Suppressor macrophage (primary cell): ENCODE measurements at places on chromosomes 3 and 15.
A peak's percentile ranks its signal among the peaks of the same experiment; 100 is the strongest.

DNA sequence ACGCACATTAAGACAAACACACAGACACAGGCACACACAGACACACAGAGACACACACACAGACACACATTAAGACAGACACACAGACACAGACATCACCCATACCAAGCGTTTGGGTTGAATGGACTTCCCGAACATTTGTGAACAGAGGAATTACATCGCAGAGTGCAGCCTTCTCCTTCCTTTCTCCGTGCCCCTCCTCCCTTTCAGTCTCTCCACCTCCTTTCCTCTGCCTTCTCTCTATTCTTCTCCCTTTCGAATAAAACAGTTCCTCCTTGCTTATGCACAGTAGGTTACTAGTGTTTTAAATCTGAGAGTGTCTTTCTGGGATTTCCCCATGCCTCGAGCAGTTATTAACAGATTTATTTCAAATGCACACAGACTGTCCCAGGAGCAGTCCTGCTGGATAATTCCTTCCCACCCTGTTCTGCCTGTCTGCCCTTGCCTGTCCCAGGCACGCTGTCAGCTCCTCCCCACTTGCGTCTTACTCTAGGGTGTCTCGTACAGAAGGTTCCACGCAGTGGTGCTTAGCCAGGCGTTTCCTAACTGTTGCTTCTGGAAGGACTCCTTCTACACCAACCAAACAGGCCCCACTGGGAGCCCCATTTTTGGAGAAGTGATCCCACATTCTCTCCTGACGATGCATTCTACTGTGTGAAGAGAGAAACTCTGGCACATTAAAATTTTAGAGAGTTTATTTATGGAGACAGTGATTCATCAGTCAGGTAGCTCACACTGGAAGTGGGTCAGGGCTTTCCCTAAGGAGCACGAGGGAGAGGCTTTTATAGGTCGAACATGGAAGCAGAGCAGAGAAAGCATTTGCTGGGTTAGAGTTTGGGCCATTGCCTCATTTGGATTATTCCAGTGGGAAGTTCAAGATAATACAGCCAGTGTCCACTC is 163.8 kb downstream of the SV2B start:
- DNase-seq: peak; percentile 89

GRCh38 chr3:23665741-23666140 is 140.0 kb upstream of the UBE2E1 start:
- no peak for DNase-seq

- DNase-seq: no peak
Observed at GRCh38 chr3:12907729-12908128, 66.4 kb upstream of the RPL32 start.

- no peak for DNase-seq
Observed at GRCh38 chr3:149579838-149580542, 77.8 kb downstream of the WWTR1 start.

GRCh38 chr3:48596157-48596556 is 1.0 kb upstream of the COL7A1 start:
- no peak for DNase-seq

- DNase-seq: peak; percentile 57
Observed at GRCh38 chr3:135125171-135125801, 330.2 kb downstream of the EPHB1 start.

DNA sequence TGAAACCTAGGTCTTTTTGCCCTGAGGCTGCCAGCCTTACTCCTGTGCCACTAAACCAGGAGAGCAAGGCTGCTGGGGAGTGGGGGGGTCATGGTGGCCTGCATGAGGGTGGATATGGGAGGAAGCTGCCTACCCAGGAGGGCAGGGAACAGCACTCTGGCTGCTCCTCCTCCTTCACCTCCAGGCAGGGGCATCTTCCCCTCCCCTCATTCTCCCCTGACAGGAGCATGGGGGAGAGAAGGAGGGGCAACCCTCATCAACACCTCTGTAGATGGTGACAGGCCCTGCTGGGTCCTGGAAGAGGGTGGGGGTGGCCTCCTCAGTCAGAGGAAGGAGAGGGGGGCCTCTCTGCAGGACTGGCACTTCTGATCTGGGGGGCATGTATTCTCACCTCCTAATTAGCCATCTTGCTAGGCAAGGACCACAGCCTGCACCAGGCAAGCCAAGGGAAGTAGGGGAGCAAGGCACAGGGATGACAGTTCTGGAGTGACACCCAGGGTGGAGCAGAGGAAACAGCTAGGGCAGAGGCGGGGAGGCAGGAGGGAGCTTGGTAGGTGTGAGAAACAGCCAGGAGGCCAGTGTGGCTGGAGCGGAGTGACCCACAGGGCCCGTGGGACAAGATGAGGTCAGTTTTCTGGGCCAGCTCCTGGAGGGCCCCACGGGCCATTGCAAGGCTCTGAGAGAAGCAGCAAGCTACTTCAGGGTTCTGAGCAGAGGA is 4.9 kb downstream of the CCDC33 start:
- DNase-seq: no peak

DNA sequence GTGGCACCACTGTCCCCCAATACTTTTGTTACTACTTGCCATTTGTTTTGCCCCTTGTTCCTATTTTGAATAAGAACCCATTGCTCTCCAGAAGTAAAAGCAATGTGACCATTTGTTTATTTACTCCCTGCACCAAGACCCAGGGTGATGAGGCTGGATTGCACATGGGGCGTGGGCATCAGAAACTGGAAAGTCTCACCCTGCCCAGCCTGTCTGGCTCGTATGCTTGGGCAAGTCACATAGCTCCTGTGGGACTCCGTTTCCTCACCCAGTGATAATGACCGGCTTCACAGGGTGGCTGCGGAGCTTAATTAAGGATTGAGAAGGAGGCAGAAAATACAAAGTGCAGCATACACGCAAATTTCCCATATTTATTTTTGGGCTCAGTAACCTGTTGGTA is 167.7 kb upstream of the ICE2 start:
- no peak for DNase-seq

- DNase-seq: no peak
Observed at GRCh38 chr15:70247281-70247680, 149.6 kb upstream of the TLE3 start.

- peak; percentile 18 for DNase-seq
Observed at GRCh38 chr3:190728574-190729246, 133.8 kb downstream of the GMNC start.

DNA sequence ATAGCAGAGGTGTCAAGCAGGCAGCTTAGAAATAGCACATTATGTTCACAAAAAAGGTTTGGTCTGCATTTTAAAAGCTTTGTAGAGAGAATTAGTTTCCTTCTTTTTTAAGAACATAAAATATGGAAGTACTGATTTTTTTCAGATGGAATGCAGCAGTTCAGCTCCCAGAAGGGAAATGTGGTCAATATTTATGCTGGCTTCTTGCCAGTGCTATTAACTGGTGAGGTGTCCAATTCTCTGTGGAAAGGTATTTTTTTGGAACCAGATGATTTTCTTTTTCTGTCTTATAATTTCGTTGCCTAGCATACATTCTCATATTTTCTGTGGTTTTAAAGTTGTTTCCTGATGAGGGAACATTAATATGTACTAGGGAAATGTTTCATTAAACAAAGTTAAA is 211.4 kb upstream of the ZNF385D start:
- no peak for DNase-seq

DNA sequence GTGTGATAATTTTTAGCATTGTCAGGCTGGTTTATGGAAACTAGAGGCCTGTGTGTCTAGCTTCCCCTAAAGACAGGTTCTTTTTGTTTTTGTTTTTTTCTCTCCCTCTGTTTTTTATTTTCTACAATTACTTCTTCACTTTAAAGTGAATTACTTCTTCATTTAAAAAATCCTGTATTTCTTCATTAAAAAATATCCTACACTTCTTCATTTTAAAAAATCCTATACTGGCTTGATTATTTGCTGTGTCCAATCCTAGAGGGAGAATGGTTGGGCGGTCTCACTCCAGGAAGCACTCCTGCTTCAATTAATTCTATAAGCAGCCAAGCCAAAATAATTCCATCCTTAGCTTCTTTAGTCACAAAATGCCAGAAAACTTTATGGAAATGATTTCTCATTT is 11.8 kb downstream of the ATG7 start:
- DNase-seq: no peak

DNA sequence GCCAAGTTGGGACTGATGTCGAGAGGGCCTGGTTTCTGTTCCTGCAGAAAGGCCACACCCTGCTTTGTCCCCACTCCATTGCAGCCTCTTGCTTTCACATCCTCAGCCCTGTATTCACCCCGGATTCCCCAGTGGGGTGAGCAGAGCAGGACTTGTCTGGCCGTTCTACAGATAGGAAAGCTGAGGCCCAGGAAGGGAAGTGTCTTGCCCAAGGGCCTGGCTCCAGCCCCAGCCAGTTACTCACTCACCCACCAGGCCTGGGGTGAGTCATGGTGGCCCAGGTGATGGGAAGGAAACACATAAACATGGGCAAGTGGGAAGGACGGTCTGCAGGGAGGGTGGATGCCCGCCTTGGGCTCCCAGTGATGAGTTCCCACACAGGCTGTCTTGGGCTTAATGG is 6.1 kb upstream of the DUSP7 start:
- DNase-seq: peak; percentile 84

- DNase-seq: no peak
Observed at GRCh38 chr15:95901271-95901670, 429.2 kb upstream of the NR2F2 start.

DNA sequence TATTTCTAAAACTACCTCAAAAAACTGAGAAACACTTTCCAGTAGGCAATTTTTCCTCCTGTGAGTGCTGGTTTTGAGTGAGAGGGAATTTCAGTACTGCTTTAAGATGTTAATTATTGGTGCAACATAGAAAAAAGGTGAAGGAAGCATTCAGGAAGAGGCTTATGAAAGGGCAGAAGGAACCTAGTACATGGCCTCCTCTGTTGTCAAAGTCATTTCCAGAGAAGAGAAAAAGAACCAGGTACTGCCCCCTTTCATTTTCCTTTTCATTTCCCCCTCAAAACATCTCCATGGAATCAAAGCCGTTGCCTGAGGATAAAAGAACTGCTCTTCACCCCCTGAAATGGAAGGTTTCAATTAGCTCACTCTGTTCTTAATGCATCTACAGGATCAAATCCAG is 19.8 kb downstream of the RARRES1 start:
- DNase-seq: no peak

DNA sequence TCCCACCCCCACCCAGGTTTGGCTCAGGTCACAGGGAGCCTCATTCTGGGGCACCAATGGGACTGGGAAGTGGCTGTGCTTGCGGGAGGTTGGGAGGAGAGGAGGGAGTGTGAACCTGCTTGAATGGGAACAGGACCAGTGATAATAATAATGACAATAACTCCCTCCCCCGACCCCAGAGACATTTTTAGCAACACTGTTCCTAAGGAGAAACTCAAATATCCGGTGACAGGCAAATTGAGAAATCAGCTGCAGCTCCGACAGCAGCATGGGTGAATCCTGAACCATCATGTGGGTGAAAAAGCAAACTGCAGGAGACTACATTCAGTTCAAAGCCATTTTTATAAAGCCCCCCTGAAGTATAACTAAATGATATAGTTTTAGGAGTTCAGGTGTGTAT is 11.6 kb upstream of the RPL29 start:
- DNase-seq: no peak

DNA sequence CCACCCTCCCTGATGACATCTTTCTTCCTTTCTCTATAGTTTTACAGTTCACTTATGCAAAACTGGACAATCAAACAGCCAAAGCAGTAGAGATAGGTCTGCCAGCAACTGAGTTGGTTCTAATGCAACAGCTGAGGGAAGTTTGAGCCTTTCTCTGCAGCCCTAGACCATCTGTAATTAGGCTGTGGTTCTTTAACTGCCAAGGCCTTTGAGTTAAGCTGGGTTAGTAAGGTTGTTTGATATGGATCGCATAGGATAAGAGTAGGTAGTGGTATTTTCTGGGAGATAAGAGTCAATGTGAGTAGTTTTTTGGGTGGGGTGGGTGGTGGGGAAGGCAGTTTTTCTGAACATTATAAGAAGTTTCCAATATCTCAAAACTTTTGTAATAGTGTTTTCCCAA is 3.0 kb downstream of the RPL39L start:
- no peak for DNase-seq

- no peak for DNase-seq
Observed at GRCh38 chr15:73910522-73911303, 15.5 kb upstream of the LOXL1 start.

DNA sequence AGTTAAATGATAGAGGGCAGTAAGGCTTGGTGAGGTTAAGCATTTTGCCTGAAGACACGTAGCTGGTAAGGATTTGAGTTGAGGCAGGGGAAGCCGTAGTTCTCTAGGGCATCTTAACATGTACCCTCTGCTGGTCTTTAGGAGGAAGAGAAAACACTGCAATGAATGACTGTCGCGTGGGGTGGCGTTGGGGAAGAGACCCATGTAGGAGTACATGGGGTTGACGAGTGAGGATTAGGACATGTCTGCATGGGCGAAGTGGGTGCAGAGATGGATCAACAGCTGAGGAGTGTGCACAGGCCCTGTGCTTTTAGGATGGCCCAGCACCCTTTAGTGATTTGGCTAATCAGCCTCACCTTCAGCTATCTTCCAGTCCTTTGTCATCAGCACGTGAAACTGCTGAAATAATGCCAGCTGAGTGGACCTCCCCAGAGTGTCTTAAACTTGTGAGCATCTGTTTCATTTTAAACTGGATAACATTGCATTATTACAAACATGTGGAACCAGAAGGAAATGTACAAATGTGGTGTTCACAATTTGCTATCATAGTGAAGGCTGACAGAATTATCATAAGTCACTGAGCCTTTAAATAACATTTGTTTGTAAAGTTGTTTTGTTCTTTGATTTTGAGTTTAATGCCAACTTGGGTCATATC is 15.3 kb downstream of the P2RY14 start:
- DNase-seq: peak; percentile 20

DNA sequence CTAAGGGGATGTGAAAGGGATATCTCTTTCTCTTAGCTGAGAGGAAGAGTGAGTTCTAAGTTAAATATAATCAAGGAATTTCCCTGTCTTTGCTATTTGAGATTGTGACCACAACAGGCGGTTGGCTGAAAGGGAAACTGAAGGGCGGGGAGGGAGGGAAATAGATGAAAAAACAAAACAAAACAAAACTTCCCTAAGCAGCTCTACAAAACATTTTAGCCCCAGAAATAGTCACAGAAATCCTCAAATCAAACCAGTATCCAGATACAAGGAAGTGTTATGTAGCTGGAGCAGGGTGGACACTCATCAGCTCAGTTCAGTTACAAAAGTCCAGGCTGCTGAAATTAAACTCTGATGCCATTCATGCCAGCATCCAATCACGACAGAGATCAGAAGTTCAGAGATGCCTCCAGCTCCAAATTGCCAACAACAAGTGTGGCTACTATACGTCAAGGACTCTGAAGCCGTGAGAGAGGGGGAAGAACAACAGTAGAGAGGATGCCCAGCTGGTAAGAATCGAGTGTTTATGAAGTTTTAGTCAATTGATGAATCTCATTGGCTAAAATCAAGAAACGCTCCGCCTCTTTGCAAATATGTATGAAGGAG is 319 bp upstream of the TP63 start:
- peak; percentile 10 for DNase-seq
